ENCODE measurements at places on chromosomes 11 and 22.

- no peaks in the 10 kb centered on the region for H3K4me1 ChIP-seq
- H3K4me3 ChIP-seq: no peak within 1 kb of the TSS
- no peaks in the 10 kb centered on the region for H3K27me3 ChIP-seq
- no peak within 1 kb of the TSS for H3K27ac ChIP-seq
- no peaks in the 10 kb centered on the region for H3K36me3 ChIP-seq
Measured at GRCh38 chr11:102798012-102798746, at the start of gene MMP1. Gene MMP1 (minus strand): TSS chr11:102798160. CDS start chr11:102798092, 68 bp downstream.

- no peaks in the 10 kb centered on the region for H3K36me3 ChIP-seq
- H3K4me3 ChIP-seq: no peak overlapping the region
- H3K27ac ChIP-seq: no peak overlapping the region
- no peaks in the 10 kb centered on the region for H3K27me3 ChIP-seq
- no peak for DNase-seq
Measured at GRCh38 chr11:33579101-33579500, 121.5 kb downstream of the C11orf91 start.

GRCh38 chr11:575996-576768 lies at the start of gene PHRF1:
Gene PHRF1 (plus strand): TSS chr11:576470. CDS start chr11:581513, 5,043 bp downstream.
- H3K4me1 ChIP-seq: peaks cover 57% of the 10 kb centered on the region
- peak within 1 kb of the TSS; percentile 87 for H3K4me3 ChIP-seq
- no peaks in the 10 kb centered on the region for H3K36me3 ChIP-seq
- H3K27ac ChIP-seq: peak within 1 kb of the TSS; percentile 89
- H3K27me3 ChIP-seq: no peaks in the 10 kb centered on the region
- DNase-seq: peak; percentile 94

DNA sequence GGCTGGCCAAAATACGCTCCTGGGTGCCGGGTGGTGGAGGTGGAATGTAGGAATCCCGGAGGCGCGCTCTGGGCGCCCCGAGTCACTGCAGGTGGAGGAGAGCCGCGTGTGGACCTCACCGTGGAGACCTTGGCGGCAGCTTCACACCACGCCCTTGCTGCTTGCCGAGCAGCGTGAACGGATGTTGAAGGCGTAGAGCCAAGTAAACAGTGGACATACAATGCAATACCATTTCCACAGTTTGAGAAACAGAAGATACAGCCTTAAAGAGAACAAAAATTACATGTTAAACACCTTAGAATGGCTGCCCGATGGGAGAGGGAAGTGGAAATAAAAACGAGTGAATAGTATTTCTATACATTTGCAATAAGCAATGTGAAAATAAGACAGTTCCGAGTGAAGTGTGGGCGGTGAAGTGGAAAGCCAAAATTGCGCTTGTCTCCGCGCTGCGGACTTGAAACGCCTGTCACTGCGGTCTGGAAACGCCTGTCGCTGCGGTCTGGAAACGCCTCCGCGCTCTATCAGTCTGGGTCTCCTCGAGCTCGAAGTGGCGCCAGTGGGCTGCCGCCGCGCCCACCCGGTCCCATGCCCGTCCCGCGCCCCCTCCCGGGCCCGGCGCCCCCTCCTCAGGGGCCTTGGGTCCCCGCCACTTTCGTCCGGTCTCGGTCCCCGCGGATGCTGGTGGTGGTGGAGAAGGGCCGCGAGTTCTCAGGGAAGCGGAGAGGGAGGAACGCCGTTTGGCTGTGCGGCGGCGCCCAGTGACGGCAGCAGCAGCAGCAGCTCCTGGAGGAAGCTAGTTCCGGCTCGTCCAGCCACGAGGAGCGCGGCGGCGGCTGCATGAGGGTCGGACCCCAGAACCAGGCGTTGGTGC lies 1.6 kb downstream of the NCR3LG1 start:
- H3K4me3 ChIP-seq: peak overlapping the region; percentile 73
- DNase-seq: peak; percentile 77
- peak overlapping the region; percentile 85 for H3K27ac ChIP-seq
- H3K4me1 ChIP-seq: no peaks in the 10 kb centered on the region
- H3K36me3 ChIP-seq: no peaks in the 10 kb centered on the region
- H3K27me3 ChIP-seq: no peaks in the 10 kb centered on the region

DNA sequence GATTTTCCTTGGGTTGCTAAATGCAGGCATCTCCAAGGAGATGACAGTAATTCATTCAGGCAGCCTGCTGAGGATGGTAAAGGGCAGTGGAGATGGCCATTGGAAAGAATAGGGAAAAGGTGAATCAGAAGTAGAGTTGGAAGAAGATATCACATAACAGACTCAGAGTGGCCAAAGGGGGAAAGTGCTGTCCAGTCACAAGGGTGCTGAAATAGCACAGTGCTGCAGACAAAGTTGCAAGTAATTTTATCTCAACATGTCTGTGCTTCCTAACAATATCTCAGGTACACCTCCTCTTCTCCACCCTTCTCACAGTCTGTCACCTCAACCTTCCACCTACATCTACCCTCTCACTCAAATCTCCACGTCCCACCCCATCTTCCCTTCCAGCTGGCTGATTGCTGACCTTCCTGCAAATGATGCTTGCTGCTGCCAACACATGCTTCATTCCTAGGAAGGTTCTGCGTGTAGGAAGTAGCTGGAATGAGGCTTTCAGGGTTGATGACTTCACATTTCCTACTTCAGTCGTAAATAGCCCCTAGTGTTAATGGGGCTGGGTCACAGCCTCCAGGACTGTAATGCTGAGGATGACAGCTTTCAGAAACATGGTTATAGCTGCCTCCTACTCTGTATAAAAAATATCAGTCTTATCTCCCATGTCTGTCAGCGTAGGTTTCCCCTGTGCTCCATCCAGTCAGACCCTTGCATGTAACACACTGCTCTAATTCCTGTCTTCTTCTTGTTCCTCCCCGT lies 123.9 kb downstream of the CTNND1 start:
- no peak overlapping the region for H3K4me3 ChIP-seq
- no peak overlapping the region for H3K27ac ChIP-seq
- no peaks in the 10 kb centered on the region for H3K4me1 ChIP-seq
- no peaks in the 10 kb centered on the region for H3K36me3 ChIP-seq
- DNase-seq: no peak

- DNase-seq: no peak
- no peaks in the 10 kb centered on the region for H3K27me3 ChIP-seq
- no peak overlapping the region for H3K27ac ChIP-seq
Measured at GRCh38 chr11:77416357-77416756, 57.5 kb downstream of the PAK1 start.

DNA sequence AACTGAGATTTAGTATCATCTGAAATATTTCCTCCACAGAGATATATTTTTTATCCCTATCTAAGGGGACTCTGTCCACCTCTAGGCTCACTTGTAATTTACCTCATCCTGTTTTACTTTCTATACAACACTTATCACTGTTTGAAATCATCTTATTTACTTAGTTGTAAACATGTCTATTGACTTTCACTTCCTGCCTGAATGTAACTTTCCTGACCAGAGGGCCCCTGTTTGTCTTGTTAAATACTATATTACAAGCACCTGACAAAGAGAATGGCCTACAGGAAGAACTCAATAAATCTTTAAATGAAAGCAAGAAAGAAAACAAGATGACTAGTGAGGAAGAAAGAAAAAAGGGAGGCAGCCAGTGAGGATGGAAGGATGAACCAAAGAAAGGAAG lies 1727.5 kb downstream of the LRRC4C start:
- H3K4me1 ChIP-seq: no peaks in the 10 kb centered on the region
- no peak overlapping the region for H3K27ac ChIP-seq
- DNase-seq: no peak
- H3K27me3 ChIP-seq: no peaks in the 10 kb centered on the region
- no peak overlapping the region for H3K4me3 ChIP-seq

GRCh38 chr11:99370549-99371216 lies 349.9 kb downstream of the CNTN5 start:
- no peak overlapping the region for H3K4me3 ChIP-seq
- H3K4me1 ChIP-seq: peaks cover 8% of the 10 kb centered on the region
- H3K27ac ChIP-seq: no peak overlapping the region

All from right atrium auricular region (tissue), 2 donors.